ENCODE measurements at places on chromosomes 11 and 22.

DNA sequence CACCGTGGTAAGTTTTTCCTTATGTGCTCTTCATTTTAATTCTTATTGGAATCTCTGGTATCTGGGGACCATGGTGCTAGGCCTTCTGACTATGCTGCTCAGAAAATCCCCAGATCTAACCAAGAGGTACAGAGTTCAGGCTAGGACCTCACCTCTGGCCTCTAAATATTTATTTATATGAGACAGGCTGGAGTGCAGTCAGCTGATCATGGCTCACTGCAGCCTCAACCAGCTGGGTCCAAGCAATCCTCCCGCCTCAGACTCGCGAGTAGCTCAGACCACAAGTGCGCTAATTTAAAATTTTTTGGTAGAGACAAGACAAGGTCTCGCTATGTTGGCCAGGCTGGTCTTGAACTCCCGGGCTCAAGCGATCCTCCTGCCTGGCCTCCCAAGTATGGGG lies 38.4 kb downstream of the PKNOX2 start:
- no peak for DNase-seq

DNA sequence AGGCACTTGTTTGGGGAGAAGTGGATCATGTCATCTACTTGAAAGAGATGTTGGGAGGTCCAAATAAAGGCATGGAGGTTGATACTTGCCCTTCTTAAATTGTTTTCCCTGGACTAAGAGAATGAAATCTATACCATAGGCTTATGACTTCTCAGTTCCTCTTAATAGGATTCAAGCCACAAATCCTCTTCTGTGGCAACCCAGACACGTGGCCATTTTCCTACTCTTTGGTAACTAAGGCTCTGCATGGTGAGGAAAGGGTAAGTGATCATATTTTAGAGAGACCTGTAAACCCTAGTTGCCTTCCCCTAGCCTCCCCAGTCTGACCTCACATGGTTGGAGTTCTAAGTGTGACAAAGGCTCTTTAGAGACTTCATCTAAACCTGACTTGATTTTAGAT lies 72.9 kb upstream of the CD44 start:
- DNase-seq, result no peak

DNA sequence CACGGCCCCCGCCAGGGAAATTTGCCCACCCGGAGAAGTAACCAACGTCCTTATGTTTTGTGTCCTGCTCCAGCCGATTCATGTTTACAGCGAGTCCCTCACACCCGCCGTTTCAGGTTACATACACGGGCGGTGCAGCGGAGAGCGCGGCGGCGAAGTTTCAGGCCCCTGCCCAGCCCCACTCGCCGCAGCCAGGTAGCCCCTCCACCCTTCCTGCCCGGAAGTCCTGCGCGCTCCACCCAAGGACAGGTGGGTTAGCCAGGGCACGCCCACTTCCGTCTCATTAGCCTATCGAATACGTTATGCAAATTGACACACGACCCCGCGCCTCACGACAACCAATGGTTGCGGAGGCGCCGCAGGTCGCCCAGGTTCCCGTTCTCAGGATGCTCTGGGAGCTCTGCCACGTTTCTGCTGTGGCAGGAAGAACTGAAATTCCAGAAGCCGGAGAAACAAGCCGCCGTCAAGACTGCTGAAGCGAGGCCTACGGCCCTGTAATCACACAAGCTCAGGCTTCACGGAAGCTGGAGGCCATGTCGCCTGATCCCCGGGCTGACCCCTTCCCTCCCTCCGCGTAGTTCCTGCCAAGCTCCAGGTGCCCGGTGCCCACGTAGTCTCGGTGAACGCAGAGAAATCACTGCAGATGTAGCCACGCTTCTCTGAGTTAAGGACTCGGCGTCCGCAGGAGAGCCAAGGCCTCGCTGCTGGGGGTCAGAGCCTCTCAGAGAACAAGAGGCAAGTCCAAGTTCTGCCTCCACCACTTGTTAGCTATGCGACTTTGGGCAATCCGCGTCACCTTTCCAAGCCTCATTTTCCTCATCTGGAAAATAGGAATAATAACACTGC lies 22.4 kb upstream of the MYH9 start:
- DNase-seq, result no peak

DNA sequence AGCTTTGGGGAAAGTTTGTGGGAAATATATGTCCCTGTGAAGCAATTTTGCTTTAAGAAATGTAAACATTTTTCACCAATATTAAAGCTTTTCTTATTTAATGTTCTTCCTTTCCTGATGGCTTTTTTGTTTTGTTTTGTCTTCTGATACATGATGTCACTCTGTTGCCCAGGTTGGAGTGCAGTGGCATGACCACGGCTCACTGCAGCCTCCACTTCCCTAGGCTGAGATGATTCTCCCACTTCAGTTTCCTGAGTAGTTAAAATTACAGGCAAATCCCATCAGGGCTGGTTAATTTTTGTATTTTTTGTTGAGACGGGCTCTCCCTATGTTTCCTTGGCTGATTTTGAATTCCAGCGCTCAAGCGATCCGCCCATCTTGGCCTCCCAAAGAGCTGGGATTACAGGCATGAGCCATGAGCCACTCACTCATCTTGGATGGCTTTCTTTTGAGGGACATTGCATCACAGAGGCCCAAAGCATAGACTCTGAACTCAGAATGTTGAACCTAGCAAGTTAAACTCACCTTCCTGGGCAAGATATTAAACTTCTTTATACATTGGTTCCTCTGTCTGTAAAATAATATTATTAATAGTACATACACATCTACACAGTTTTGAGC lies 651 bp upstream of the CARD16 start:
- DNase-seq, result no peak

DNA sequence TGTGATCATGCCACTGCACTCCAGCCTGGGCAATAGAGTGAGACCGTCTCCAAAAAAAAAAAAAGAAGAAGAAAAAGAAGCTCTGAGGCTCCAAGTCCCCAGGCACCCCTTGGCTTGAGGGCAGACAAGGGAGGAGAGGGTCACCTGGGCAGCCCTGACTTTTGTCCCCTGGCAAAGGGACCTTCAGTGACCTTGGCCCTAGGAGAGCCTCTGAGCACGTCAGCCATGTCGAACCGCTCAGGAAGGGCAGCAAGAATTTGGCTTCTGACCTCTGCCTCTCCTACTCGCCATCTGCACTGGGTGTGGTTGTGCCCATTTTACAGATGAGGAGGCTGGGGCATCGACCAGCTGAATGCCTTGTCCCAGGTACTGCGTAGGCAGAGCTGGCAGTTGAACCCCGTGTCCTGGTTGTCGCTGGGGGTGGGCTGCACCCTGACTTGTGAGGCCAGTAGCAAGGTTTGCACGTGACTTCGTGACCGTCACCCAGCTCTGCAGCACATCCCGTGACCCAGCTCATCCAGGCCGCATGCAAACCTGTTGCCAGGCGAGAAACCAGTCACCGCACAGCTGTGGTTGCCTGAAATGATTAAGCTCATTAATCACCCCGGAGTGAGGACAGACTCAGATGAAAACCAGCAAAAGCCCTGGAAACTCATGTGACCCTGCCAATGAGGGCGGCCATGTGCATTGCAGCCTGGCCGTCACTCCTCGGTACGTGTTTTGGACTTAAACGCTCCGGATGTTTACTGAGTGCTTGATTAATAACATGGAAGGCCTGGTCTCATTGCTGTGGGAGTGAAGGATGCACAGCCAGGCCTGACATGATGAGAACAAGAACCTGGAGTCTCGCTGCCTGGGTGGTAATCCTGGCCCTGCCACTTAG lies 47.7 kb upstream of the PPP6R3 start:
- no peak for DNase-seq

DNA sequence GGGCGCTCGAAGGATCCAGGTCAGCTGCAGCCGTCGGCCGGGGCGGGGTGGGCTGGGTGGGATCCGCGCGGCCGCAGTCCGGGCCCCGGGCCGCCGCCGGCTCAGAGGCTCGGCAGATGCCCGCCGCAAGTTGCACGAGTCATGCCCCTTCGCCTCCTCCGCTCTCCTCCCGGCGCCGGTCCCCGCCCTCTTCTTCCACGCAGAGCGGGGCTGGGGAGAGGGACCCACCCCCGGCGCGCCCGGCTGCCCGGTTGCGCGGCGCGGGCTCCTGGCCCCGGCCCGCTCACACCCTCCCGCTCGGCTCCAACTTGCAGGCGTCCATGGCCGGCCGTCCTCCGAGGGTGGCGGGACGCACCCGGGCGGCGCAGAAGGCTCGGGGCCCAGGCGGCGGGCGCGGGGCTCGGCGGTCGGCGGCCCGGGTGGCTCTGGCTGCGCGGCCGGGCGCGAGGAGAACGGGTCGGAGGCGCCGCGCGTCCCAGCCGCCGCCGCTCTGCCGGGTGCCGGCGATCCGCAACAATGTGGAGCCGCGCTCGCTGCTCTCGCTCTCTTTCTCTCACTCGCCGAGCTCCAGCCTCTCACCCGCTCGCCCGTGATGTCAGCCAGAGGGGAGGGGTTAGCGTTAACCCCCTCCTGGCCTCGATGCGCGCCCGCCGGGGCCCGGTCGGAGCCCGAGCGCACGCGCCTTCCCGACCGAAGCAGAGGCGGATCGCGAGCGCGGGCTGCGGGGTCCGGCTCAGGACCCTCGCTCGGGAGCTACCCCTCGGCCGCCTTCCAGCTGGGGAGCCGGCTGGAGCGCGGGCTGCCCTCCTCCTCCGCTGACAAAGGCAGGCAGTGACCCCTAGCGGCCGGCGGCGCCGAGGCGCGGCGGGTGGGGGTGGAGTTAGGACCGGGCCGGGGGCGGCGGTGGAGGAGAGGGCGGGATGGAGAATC lies at the start of gene NECTIN1:
Gene NECTIN1, minus strand, starts transcription at position 550 of the 930 bp plus-strand sequence. CDS start 647 bp downstream, outside the sequence.
- peak; percentile 78 for DNase-seq

DNA sequence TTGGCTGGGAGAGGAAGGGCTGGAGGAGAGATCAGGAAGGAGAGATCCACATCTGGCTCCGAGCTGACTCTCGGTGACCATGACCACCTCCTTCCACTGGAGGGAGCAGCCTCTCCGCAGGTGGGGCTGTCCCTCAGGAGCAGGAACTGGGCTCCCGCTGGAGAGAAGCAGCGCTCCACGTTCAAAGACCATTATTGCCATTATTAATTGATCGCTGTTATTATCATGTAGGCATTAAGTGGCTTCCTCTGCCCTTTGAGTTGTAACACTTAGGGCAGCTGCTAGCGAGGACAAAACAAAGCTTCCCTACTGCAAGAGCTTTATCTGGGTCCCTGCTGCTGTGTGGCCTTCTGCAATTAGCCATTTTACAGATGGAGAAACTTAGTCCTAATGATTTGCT lies 251.9 kb downstream of the ST3GAL4 start:
- peak; percentile 43 for DNase-seq

DNA sequence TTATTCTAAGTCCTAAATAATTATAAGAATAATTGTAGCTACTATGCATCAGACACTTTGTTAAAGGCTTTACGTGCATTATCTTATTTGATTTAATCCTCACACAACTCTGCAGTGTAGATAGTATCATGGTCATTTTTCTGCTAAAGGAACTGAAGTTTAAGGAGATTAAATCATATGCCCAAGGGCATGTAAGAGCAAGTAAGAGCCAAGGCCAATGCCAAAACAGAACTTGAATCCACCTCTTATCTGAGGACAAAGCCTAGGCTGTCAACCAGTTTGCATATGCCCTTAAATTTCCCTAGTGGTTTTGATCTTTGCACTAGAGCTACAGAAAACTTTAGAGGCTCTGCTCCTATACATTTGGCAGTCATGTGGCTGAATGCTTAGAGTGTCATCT lies 65.6 kb upstream of the OR5AK2 start:
- no peak for DNase-seq

GRCh38 chr22:36595940-36596339 lies 67.0 kb upstream of the EIF3D start:
- DNase-seq, result no peak

- no peak for DNase-seq
Observed at GRCh38 chr22:48981371-48982061, 846.2 kb downstream of the BRD1 start.

DNA sequence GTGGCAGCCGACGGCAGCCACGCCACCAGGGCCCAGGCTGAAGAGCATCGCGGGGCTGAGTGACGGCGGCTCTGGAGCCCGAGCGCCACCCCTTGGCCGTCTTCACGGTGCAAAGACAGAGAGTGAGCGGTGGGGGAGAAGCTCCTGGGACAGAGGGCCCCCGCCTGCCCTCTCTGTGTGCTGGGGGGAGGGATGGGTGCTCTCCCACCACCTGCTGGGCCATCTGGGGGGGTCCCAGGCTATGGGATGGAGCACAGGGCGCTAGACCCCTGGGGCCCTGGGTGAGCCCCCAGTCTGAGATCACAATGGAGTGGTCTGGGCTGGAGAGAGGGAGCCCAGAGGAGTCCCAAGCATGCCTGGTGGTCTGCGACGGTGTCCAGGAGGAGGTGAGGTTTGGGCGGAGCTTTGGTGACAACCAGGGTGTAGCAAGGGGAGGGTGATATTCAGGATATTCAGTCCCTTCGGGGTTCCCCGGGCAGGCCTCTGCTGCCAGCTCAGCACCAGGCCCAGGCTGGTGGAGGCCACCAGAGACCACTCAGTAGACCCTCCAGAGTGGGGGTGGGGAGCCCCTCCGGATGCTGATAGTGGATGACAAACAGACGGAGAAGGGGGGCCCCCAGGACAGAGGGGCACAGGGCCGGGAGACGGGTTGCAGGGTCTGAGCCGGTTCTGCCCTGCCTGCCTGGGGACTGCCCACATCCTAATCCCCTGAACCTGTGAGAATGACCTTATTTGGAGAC lies 78.1 kb upstream of the PRR5 start:
- DNase-seq, result no peak

DNA sequence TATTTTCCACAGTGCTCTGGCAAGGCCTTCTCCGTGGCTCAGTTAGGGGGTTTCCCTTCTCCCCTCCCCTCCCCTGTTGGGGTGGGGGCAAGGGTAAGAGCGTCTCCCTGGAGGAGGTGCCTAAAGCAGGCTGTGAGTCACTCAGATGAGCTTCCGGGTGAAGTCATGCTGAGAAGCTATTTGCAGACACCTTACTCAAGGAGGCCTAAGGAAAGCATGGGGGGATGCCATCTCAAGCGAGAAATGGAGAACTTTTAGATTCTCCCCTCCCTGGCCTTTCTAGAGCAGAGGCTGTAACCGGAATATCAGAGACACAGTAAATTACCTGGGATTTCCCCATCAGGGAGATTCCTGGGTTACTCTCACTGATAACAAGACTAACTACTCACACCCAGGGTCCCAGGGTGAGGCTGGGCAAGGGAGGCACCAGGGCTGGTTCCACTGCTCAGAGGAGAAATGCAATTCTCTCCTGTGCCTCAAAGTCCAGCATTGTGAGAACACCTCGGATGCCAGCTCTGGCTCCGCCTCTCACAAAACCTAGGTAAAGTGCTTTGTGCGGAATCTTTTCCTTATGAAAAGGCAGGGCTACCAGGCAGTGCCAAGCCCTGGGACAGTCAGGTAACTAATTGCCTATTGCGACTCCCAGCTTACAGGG lies 123.6 kb downstream of the ABTB2 start:
- DNase-seq, result no peak

DNA sequence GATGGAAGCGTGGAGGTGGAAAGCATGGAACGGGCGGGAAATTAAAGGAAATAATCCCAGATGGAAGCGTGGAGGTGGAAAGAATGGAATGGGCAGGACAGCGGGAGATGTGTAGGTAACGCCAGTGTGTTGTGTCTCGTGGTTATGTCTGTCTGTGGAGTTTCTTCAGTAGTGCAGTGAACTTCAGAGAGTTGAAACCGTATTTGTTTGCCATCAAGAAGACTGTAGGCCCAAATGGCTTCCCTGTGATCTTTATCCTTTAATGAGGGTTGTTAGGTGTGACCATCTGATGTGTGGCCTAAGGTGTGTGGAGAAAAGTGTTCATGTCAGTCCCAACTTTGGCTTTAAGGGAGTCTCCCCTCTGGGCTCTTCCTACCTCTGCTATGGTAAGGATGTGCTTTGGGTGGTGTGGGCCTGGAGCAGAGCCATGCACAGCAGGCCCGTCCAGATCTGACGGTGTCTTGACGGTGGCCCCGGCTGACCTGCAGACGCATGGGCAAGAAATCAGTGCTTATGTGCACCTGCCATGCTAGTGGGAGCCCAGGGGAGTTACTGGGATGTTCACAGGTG lies 39.6 kb downstream of the AP2A2 start:
- no peak for DNase-seq
